ENCODE measurements at places on chromosomes 6 and 20.

DNA sequence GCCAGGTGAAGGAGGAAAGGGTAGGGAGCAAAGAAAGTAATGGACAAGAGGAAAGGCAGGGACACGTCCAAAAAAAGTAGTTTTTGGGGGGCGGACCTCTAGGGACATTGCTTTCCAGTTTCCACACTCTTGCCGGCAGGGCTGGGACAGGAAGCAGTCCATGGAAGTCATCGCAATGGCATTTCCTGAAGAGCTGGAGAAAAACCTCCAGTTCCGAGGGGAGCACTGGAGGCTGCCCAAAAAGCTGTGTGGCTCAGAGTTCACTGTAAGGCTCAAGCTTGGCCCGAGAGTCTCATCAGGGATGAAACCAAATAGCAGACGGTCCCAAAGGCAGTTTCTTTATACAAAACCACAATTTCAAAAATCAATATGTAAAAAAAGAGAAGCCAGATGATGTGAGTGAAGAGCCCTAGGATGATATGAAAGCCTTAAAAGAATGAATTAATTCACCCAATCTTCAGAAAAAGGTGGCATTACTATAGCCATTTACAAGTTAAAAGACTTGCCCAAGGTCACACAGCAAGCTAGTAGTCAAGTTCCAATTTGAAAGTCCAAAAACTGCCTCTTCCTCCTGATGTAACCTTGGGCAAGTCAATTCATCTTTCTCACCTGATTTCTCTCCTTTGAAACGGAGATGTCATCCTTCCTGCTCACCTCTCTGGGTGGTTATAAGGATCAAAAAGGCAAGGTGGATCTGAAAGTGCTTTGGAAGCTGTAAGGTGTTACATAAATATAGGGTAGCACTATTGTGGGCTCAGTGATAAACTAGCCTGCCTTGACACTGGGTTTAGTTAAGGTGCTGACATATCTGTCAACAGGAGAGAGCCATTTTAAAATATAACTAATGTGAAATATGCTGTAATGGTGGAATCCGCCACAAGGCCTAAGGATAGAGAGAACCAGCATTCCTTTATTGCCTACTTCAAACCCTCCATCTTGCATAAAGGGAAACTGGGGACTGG lies 9.1 kb downstream of the BCL2L1 start:
- no peak for DNase-seq

GRCh38 chr20:38084425-38084951 lies 50.9 kb downstream of the RPRD1B start:
- DNase-seq, result no peak

- no peak for DNase-seq
These were observed 268.6 kb downstream of the ERMARD start for GRCh38 chr6:170019818-170020583.

GRCh38 chr6:27593861-27594260 lies 121.0 kb upstream of the ZNF184 start:
- DNase-seq, result no peak

DNA sequence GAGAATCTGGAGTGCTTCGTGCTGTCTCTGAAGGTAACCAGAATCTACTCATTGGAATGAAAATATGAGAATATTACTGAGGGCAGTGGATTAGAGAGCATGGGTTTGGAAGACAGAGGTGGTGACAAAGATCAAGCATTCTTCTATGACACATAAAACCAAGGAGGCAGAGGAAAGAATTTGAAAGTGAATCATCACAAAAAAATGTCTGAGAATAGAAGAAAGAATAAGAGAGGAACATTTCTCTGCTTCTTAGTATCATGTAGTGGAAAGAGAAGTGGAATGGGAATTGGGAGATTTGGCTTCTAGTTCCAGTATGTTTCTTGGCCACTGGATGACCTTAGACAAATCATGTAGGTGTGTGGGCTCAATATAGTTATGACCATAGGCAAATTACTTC lies 474.0 kb downstream of the TFAP2B start:
- no peak for DNase-seq

GRCh38 chr6:5898102-5898501 lies 108.6 kb downstream of the NRN1 start:
- DNase-seq, result no peak

DNA sequence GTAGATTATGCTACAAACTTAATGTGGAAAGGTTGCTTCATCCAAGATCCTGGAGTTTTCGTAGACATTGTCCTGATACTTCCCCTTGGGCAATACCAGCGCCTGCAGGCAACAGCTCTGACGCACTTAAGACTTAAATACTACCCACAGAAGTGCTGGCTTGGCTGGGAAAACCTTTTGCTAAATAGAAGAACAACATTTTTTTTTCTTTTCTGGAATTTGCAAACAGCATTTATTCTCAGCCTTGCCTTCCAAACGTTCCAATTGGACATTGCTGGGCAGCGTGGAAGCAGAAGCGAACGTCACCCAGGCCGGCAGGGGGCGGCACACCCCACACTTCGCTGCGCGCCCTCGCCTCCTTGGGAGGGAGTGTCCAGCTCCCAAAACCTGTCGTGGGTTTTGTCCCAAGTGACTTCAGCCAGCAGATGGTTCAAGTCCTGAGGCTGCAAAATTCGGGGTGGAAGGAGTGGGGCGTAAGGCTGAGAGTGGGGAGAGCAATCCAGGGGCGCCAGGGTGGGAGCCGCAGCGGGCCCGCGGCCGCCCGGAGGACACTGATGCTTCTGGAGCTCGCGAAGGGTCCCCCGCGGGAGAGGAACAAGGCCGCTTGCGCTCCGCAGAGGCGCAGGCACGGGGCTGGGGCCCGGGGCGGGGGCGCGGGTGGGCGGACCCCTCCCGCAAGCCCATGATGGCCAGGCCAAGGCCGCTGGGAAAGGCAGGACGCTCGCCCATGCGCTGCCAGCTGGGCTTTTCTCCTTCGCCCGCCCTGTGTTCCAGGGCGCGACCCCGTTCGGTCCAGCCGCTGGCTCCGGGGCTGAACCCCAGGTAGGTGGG lies 60.8 kb upstream of the MAP3K4 start:
- peak; percentile 2 for DNase-seq

- DNase-seq, result no peak
These were observed 51.9 kb upstream of the TPD52L1 start for GRCh38 chr6:125101631-125102030.

- DNase-seq, result no peak
These were observed 381 bp upstream of the PEX7 start for GRCh38 chr6:136822046-136822375.
